Stimulated activated CD4-positive, alpha-beta T cell treated with anti-CD3 and anti-CD28 coated beads, TNF-alpha, amount 100 ng/mL, for 1 hour (primary cell): ENCODE measurements at places on chromosomes 13 and 19.

DNA sequence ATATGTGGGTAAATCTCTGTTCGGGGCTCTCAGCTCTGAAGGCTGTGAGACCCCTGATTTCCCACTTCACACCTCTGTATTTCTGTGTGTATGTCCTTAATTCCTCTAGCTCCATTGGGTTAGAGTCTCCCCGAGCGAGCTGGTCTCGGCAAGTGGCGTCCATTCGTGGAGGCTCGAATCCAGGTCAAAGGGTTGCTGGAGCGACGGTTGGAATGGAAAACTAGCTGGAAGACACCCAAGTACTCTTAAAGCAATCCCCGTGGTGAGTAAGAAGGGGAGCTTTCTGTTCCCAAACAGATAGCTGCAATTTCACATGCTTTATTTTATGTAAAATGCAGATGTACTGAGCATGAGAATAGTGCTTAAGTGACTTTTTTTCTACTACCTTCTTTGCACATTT lies 277.5 kb upstream of the SGCG start:
- no peak for DNase-seq

DNA sequence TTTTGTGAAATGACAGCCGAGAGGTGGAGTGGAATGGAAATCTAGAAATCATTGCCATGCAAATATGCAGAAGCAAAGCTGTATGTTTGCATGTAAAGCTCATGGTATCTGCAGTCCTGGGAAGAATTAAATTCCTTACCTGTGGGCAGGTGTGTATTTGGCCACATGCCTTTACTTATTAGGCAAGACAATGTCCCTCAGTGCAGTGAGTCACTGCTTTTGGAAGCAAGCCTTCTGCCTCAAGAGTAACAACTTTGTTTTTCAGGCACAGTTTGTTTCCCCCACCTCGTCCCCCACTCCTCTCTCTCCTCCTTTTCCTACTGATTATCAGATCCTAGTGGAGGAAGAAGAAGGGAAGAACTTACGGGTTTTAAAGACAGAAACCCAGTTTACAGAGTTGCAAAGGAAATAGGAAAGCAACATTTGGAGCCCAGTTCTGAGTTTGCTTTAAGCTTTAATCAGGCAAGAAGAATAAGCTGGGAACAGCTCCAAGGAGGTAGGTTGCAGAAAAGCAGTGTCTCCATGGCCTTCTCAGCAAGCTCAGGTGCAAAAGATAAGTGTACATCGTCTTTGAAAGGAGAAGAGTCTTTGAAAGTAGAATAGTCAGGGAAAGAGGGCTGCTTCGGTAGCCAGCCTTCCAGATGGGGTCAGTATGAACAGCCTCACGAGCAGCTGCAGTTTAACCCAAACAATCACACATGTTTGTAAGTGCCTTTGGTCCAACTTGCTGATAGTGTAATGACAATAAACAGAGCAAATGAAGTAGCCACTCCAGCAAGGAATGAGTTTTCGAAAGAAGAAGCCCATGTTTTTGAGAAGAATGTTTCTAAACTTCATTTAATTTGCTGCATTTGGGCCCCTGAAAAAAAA lies 190.1 kb downstream of the KLF5 start:
- no peak for DNase-seq

DNA sequence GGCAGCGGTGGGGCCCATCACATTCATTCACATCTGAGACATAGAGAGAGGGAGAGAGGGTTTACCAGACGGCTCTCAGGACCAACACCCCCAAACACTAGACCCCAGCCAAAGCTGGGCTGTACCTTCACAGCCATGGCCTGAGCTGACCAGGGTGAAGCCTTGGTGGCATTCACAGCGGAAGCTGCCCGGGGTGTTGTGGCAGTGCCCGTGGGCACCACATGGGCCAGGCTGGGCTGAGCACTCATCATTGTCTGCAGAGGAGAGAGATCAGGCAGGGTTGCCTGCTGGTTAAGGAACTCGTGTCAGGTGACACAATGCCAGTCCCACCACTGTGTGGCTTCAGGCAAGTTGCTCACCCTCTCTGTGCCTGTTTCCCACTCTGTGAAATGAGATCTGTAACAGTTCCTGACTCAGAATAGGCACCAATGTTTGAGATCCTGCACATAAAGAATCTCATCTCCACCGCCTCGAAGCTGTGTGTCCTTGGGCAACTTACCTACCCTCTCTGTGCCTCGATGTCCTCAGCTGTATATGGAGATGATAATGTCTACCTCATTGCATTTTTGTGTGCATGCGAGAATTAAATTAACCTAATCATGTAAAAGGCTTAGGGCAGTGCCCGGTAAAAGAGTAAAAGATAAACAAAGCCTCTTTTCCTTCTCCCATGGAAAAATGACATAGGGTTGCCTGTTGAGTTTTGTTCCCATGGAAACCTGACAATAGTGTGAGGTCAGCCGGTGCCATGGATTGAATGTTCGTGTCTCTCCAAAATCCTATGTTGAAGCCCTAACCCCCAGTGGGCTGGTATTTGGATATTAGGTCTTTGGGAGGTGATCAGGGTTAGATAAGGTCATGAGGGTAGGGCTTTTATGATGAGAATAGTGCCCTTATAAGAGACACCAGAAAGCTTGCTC lies 22.9 kb downstream of the CCL25 start:
- no peak for DNase-seq

DNA sequence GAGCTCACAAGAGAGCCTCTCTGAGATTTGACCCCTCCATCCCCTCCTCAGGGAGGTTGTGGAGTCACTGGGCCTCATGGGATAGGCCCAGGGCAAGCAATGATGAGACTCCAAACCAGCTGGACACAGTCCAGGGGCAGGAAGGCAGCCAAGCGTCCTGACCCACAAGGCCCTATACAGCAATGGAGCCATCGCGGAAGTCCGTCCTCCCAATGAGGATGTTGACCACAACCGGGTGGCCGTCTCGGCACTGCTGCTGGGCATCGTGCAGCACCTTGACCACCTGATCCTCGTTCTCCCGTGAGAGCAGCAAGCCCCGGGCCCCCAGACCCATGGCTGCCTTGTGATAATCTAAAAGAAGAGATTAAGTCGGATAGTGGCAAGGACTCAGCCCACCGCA lies 7.9 kb downstream of the SYDE1 start:
- no peak for DNase-seq

DNA sequence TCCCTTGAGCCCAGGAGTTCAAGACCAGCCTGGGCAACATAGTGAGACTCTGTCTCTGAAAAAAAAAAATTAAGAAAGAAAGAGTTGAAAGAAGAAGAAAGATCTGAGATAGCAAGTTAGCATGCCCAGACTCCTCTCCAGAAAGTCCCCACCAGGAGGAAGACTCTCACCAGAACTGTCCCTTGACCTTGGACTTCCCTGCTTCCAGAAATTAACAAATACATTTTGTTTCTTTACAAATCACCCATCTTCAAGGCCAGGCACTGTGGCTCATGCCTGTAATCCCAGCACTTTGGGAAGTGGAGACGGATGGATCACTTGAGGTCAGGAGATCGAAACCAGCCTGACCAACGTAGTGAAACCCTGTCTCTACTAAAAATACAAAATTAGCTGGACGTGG lies 44.3 kb upstream of the KLF2 start:
- no peak for DNase-seq

DNA sequence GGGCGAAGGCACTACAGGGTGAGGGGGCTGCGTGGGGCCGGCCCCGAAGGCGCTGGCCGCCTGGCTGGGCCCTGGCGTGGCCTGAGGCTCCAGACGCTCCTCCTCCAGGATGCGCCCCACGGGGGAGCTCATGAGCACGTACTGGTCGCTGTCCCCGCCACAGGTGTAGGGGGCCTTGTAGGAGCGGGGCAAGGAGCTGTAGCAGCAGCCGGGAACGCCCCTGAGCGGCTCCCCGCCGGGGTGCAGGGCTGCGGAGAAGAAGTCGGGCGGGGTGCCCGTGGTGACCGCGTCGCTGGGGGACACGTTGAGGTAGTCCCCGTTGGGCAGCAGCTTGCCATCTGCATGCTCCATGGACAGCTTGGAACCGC lies 3.0 kb downstream of the IRS2 start:
- DNase-seq: no peak

GRCh38 chr19:49201042-49201441 lies 43.5 kb downstream of the TRPM4 start:
- no peak for DNase-seq

DNA sequence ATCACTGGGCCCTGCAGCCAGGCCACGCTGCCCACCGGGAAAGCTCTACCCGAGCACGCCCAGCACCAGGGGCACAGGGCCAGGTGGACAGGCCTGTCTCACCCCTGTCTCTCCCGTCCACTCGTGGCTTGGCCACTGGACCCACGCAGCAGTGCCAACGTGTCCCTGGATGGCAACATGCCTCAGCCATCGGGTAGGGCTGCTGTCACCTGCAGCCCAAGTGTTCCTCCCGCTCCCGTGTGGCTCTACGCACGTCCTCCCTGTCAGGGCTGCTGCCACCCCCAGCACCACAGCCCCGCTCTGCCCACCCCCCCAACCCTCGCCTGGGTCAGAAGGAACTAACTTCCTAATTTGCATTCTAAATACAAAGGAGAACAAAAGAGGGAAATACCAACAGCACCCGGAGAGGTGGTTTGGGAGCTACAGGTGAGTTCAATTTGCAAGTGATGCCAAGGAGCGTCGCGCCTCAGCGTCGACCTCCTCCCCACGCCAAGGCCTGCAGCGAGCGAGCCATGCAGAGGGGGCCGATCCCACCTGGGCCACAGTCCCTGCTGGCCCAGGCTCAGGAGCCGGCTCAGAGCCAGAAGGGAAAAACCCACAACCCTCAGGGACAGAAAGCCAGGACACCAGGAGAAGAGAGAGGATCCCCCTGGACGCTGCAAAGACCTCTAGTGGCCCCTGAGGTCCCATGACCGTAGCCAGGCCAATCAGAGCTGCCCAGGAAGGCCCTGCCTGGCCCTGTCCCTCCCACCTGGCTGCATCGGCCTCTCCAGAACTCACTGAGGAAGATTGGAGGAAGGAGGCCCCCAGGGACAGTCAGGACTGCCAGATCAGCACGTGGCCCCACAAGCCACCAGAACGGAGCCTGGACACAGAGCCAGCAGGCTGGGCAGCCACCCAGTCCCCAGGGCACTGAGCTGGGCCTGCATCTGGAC lies 128.4 kb upstream of the SPACA7 start:
- no peak for DNase-seq

- no peak for DNase-seq
Measured at GRCh38 chr13:110431425-110432294, 124.6 kb downstream of the COL4A2 start.

DNA sequence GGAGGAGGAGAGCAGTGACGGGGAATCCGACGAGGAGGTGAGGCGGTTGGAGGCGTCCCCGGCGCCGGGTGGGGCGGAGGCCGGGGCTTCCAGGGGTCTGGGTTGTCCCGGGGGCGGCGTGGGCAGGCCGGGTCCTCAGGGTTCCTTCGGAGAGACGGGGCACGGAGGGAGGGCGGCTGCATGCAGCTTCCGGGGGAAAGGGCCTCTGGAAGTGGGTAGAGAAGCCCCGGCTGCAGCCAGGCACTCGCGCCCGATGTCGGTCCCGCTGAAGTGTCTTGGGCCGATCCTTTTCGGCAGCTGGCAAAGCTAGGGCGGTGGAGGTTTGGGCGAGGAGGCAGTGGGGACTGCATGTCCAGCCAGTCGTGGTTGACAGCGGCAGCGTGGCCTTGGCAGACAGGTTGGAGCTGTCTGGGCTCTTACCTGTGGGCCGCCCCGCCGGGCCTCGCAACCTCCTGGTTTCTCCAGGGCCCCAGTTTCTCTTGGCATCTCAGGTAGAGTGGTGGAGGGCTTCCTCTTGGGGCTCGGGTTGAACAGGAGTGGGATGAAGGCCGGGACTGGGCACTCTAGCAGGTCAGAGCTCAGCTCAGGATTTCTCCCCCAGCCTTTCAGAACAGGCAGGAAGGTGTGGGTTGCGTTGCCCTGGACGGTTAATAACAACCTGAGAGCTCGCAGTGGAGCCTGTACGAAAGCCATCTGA lies 690 bp downstream of the KMT2B start:
- DNase-seq: peak; percentile 42

- no peak for DNase-seq
Measured at GRCh38 chr13:48859272-48860105, 116.2 kb upstream of the FNDC3A start.

DNA sequence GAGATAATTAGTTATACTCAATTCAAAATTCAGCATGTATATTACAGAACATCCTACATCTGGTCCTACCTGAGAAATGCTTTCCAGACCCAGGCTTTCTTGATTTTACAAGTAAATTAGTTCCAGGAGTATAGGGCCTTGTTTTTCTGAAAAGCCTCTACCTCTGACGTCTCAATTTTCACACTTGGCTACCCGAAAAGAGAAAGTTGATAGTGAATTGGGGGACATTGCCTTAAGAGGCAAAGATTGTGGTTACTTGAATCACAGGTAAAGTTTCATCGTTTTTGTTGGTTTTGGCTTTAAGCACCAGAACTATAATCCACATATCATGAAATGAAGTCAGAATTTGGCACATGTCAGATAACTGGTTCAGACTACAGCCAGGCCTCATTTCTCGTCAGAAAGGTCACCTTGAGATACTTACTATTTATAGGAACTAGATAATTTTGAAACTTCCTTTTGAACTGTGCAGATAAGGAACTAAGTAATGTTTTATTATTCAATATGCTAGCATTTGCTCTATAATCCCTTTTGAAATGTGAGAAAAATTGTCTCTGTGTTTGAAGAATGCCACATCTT lies 30.8 kb downstream of the FAM124A start:
- DNase-seq: no peak

DNA sequence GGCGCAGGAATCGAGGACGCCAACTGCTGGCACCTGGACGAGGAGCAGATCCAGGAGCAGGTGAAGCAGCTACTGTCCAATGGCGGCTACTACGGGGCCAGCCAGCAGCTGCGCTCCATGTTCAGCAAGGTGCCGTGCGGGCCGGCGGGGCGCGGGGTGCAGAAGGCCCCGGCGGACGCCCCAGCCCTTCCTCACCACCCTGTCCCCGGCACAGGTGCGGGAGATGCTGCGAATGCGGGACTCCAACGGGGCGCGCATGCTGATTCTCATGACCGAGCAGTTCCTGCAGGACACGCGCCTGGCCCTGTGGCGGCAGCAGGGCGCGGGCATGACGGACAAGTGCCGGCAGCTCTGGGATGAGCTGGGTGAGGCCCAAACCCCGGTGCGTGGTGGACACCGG lies 13.6 kb downstream of the ZSWIM4 start:
- no peak for DNase-seq

DNA sequence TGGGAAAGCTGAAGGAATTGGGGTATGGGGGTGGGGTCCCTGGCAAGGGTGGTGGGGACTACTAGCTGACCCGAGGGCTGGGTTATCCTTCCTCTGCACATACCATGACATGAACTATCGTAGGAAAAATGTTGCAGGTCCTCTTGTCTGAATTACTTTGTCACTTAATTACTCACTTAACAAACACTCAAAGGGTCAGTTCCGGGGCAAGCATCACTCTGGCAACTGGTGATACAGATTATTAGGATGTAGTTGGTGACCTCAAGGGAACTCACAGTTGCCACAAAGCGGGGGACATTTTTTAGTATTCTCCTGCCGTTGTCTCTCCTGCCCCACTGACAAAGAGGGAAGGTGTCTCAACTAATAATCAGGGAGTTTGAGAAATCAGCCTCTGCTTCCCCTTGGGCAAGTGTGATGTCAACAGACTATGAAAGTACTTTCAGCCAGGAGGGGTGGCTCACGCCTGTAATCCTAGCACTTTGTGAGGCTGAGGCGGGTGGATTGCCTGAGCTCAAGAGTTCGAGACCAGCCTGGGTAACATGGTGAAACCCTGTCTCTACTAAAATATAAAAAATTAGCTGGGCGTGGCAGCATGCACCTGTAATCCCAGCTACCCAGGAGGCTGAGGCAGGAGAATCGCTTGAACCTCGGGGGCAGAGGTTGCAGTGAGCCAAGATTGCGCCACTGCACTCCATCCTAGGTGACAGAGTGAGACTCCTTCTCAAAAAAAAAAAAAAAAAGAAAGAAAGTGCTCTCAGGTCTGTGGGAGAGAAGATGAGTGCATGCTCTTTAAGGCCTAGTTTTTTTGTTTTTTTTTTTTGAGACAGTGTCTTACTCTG lies 10.3 kb downstream of the DNAJB1 start:
- no peak for DNase-seq
